Fibroblast of skin of right quadriceps (primary cell): ENCODE measurements at places on chromosomes 6 and 20.

GRCh38 chr20:36149469-36149868 lies 5.1 kb upstream of the EPB41L1 start:
- no peak for DNase-seq

DNA sequence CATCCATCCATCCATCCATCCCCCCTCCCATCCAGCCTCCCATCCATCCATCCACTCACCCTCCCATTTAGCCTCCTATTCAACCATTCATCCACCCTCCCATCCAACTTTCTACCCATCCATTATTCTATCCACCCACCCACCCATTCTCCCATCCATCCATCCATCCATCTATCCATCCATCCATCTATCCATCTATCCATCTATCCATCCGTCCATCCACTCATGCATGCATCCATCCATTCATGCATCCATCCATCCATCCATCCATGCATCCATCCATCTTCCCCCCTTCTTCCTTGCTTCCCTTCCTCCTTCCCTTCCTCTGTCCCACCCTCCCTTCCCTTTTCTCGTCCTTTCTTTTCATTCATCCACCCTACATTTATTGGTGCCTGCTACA lies 4.8 kb upstream of the BPIFB4 start:
- no peak for DNase-seq

- DNase-seq, result no peak
Measured at GRCh38 chr20:63498960-63499337, at the start of gene EEF1A2. Gene EEF1A2 (minus strand): TSS chr20:63499083. CDS start chr20:63497763, 1,320 bp downstream.

DNA sequence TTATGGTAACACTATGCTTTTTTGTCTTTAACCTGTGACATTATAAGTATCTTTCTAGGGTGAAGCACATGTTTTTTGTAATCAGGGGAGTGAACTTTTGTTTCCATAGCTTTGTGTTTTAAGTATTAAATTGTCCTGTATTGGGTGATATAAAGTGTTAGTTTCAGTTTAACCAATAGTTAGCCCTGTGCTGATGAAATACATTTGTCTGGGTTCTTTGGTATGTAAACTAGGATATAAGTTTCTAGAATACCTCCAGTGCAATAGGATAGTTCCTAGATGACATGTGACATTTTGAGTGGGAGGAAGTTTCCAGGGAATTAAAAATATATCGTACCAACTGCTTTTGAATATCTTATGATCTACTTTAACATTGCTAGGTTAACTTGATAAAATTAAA lies 611.0 kb upstream of the MARCKS start:
- DNase-seq, result peak; percentile 2

DNA sequence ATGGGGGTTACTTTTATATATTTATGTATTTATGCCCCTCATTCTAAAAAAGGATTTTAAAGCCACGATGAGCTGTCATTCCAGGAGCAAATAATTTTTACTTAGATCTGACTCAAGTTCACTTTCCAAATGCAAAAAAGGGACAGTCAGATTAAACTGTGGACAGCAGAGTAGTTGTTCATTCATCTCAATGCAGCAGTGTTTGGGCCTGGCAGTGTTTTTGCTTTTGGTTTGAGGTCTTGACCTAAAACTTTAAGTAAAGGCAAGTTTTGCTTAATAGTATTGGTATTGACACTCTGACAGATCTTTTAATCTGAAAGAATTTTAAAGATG lies 13.9 kb downstream of the JARID2 start:
- DNase-seq, result no peak

DNA sequence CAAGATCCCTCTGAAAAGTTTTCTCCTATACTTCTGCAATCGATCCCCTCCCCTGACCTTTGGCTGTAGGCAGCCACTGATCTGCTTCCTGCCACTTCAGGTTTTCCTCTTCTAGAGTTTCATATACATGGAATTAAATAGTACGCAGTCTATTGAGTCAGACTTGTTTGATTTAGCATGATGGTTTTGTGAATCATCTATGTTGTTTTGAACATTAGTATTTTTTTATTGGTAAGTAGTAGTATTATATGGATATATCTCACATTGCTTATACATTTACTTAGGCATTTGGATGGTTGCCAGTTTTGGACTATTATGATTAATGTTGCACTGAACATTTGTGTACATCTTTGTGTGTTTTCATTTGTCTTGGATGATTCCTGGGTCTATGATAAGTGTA lies 518.0 kb downstream of the CD109 start:
- no peak for DNase-seq

DNA sequence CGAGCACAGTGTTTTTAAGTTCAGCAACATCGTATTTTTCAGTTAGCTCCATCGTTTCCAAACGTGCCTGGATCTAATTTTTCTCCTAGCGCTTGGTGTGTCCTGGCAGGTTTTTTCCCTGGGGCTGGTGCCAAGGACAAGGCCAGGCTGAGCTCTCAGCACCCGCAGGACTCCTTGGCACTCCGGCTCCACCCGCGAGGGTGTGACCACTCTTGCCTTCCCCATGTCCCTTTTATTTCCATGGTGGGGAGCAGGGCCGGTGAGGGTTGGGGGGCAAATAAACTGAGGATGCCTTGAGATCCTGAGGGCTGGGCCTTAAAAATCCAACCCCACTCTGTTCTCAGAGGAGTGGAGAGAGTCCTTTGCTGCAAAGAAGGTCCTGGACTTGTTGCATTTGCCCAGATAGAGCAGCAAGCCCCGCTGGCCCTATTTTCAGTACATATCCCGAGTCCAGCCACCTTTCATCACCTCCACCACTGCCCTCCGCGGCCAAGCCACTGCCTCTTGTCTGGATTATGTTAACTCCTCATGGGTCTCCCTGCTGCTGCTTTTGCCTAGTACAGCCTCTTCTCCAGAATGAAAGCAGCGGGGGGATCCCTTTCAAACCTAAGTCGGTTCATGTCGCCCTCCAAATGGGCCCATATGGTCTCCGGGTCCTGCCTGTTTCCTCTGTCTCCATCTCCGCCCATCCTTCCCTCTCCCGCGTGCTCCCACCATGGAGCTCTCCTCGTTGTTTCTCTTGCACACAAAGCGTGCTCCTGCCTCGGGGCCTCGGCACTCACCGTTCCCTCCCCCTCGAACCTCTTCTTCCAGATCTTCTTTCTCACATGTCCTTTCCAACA lies 4.5 kb upstream of the RAB44 start:
- DNase-seq, result no peak

GRCh38 chr6:126268092-126268491 lies 71.8 kb upstream of the CENPW start:
- DNase-seq, result no peak

DNA sequence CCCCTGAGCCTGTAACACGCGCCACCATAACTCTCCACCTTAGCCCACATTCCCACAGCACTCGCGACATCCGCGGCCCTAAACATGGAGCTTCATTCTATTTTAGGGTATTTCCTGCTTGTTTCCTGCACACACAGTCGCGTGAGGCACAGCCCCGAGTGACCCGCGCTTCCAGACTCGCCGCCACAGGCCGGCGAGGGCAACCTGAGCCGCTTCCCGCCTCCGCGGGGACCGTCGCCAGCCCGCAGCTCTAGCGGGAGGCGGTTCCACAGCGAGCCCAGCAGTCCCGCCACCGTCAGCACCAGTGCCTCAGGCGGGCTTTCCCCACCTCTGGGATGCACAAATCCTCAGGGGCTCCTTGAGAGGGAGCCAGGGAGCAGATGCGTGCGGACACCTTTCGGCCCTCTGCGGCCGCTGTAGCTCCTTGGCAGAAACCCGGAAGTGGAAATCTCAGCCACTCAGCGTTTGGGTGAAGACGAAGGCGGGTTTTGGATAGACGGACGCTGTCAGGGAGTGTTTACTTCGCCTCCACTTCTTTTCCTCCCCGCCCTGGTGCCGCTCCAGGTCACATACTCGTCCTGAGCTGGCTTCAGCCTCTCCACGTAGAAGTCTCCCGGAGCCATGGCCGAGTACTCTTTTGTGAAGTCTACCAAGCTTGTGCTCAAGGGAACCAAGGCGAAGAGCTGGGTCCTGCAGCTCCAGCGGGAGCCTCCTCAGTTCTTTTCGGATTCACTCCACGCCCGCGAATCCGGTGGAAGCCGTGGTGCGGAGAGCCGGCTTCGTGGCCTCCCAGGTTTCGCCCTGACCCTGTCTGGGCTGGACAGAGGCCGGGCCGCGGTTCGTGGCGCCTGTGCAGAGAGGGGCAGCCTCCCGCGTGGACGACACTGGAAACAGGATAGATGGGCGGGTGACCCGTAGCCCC lies 2177.4 kb upstream of the DEFB115 start:
- DNase-seq, result peak; percentile 69

- DNase-seq, result peak; percentile 45
Measured at GRCh38 chr6:154404791-154405400, 48.3 kb upstream of the IPCEF1 start.

DNA sequence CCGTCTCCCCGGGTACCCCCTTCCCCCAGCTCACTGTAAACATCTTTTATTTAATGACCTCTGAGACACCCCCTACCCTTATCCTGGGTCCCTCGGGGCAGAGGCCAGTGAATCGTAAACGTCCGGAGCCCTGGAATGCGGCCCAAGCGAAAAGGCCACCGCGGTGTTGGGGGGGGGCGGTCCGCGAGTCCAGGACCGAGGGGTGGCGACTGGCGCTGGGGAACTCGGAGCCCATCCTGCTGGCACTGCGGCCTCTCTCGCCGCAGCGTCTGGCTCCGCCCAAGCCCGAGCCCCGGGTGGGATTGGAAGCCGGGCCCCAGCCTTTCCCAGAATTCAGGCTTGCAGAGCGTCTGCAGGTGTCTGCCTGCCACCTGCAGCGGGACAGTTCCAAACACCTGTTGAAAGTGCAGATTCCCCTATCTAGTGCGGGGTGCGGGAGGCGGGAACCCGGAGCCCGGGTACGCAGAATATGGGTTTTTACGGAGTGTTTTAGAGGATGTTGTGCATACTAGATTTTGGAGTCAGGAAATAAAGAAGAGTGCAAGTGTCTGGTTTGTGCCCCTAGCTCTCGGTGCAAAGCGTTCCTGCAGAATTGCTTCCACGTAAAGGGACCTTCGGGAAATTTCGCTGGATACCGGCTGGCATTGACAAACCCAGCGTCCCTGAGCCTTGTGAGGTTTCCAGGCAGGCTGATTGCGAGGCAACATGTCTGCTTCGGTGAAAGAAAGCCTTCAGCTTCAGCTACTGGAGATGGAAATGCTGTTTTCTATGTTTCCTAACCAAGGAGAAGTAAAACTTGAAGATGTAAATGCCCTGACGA lies 800 bp downstream of the RWDD2A start:
- DNase-seq, result no peak

GRCh38 chr6:36855750-36856149 lies 16.5 kb upstream of the CPNE5 start:
- DNase-seq, result no peak

- no peak for DNase-seq
Measured at GRCh38 chr20:51826372-51826771, 24.1 kb upstream of the SALL4 start.

GRCh38 chr6:7922596-7922995 lies 12.0 kb upstream of the TXNDC5 start:
- no peak for DNase-seq
